ENCODE measurements at places on chromosomes 7 and 10.

DNA sequence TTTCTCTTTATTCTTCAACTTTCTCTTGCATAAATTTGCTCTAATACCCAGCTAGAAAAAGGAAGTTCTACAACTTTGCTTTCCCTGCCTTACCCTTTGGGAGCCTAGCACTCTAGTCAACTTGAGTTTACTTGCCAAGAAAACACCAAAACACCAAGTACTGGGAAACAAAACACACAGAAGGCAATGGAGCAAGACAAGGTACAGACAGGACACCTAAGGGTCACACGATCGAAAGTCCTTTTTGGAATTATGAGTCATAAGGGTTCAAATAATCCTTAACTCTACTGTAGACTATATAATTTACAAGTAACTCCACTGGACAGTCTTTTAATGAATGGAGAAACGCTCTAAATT is 42.6 kb upstream of the ANAPC16 start:
- no peak for DNase-seq

DNA sequence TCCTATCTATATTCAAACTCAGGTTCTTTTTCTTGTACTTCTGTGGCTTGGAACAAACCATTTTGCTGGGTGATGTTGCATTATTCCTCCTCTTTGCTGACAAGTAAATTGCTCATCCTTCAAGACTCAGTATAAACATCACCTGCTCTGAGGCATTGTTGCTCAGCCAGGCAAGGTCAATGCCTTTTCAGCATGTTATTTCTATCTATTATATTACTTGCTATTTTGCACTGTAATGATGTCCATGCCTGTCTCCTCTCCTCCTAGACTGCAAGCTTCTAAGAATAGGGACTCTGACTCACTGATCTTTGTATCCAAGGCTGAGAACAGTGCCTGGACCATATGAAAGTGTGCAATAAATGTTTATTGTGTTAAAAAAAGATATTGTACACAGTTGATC is 293.8 kb downstream of the RNLS start:
- no peak for DNase-seq

- DNase-seq, result no peak
Observed at GRCh38 chr10:110448682-110449418, 48.9 kb upstream of the DUSP5 start.

- DNase-seq, result no peak
Observed at GRCh38 chr10:71218046-71218650, 5.8 kb downstream of the UNC5B start.

GRCh38 chr7:28957751-28958234 is 337 bp downstream of the TRIL start:
- no peak for DNase-seq

DNA sequence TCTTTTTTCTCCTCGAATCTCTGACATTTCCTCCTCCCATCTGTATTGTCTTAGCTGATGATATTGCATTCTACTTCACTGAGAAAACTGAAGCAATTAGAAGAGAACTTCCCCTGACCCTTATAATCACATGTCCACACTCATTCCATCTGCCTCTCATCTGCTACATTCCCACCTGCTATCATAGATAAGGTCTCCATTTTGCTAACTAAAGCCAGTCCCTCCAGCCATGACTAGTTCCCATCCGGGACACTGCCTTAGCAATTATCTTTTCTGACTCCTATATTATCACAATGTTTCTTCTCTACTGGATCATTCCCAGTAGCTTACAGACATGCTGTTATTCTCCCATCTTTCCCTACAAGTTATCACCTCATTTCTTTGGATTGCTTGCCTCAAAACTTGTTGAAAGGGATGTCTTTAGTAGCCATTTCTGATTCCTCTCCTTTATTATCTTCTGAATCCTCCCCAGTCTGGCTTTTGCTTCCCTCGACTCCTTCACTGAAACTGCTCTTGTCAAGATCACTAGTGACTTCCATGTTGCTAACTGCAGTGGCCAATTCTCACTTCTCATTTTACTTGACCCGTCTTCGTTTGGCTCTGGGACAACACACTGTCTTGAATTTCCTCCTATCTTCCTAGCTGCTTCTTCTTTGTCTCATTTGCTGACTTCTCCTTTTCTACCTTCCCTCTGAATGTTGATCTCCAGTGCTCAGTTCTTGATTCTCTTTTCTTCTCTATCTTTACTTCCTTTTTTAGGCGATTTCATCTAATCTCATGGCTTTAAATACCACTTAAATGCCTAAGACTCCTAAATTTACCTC is 35.9 kb downstream of the FZD1 start:
- DNase-seq, result no peak

- no peak for DNase-seq
Observed at GRCh38 chr7:3010161-3010560, 33.5 kb downstream of the CARD11 start.

DNA sequence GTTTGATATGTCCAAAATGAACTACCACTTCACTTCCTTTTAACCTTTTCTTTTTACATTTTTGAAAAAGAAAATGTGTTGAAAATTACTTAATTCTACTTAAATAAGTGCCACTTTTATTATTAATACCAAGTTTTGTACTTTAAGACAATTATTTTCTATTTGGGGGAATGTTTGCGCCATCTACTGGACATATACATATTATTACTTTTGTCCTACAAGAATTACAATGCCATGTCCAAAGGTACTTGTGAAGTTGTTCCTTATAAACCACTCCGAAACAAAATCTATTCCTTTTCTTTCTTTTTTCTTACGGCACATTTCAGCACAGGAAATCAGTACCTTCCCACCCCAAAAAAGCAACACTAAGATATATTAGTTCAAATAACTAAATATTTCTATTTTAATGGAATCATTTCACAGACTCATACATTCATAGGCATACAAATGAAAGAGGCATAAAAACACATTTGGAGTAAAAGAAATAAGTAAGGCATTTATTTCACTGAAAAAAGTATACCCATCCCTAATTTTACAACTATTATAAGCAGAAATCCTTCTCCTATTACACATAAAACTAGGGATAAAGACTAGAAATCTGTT is 169.9 kb downstream of the RNF133 start:
- DNase-seq, result no peak

- DNase-seq, result no peak
Observed at GRCh38 chr10:71436268-71437125, 39.8 kb downstream of the CDH23 start.

GRCh38 chr7:29547421-29547820 is 16.2 kb upstream of the PRR15 start:
- no peak for DNase-seq

DNA sequence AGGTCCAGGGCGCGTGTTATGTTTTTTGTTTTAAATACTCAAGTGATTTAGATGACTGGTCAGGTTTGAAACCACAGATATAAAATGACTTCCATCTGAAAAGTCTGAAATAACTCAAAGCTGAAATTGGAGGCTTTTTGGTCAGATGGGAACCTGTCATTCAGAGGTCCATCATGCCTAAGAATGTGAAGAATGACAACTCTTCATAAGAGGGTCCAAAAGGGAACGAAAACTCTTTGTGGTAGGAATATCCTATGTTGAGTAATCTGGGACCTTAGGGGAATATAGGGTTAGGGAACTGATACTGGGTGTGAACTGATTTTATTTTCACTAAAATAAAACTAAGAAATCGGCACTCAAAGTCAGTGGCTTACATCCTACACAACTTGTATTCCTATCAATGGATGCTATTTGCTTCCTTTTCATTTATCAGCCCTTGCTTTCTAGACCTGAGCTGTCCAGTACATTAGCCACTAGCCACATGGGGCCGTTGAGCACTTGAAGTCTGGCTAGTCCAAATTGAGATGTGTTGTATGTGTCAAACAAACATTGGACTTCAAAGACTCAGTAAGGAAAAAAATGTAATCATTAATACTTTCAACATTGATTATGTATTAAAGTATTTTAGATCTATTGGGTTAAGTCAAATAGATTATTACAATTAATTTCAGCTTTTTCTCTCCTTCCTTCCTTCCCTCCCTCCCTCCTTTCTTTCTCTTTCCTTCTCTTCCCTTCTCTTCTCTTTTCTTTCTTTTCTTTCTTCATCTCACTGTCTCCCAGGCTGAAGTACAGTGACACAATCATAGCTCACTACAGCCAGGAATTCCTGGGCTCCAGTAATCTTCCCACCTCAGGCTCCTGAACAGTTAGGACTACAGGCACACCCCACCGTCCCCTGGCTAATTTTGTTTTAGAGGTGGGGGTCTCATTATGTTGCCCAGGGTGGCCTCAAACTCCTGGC is 56.5 kb upstream of the KDM7A start:
- DNase-seq, result no peak

DNA sequence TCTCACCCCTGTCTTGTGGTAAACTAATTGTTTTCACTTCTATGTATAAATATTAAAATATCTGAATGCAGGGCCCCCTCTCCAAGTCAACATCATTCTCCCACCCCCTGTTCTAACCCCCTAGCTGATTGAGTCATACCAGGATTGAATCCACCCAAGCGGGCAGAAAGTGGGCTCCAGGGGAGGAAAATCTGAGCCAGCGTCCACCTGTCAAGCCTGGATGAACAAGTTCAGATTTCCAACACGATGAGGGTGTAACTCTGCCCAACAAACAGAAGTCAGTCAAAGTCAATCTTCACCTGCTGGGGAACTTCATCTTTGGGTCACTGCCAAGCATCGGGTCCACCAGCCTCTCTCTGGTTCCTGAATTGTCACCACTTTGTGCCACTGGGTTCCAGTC is 162.9 kb upstream of the CELF2 start:
- no peak for DNase-seq

DNA sequence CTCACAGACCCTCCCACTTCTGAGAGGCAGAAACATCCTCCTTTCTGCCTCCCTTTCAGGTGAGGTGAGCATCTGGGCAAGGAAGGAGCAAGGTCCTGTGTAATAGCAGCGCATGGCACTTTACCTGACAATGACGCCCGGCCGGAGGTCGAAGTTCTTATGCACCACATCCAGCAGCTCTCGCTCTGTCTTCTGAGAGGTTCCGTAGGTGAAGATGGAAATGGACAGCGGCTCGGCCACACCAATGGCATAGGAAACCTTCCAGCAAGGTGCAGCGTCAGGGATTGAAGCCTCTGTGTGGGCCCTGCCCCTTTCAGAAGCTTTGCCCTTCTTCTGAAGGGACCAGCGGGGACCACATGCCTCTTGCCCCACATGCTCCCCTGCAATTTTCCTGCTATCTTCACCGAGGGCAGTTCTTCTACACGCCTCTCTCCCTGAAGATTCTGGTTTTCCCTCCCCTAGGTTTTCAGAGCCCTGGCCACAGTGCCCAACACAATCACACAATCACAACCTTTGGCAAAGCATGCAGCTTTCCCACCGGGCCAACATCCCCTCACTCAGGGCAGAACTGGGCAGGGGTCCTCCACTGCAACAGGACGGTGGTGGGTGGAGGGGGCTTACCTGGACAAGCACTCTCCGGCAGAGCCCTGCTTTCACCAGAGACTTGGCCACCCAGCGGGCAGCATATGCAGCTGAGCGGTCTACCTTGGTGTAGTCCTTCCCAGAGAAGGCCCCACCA is 14.9 kb downstream of the MAT1A start:
- no peak for DNase-seq

DNA sequence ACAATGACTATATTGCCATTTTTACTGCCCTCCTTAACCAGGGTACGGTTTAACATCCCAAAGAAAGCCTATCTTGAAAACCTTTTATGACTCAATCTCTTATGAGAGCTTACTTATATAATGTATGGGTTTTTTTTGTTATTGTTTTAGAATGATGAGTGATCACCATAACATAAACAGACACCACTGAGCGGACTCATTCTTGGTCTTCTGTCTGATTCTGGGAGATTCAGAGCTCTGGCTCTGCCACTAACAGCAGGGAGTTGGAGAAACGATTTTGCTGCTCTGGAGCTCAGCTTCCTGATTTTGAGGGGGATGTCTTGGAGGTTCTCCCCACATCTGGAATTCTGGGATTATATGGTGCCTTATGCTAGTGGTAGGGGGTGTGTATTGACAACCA is 244.1 kb downstream of the FRMD4A start:
- no peak for DNase-seq

GRCh38 chr10:112835944-112836451 is 114.0 kb upstream of the TCF7L2 start:
- no peak for DNase-seq

GRCh38 chr10:75049316-75050148 is 61.9 kb upstream of the SAMD8 start:
- DNase-seq, result no peak

- DNase-seq, result no peak
Observed at GRCh38 chr10:103802081-103802480, 53.3 kb downstream of the SH3PXD2A start.

DNA sequence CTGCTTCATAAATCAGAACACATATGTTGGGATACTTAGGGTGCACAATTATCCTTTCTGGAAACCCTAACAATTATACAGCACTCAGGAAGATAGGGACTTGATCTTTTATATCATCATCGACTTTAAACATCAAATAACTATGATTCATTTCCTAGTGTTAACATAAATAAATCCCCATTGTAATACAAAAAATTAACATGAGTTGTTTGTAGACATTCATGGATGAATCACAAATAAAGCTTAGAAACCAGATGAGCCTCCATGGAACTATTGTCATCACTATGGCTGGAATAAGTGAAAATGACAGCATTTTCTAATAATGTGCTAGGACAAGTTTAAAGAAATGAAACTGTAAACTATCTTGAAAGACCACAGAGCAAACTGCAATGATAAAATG is 821.7 kb downstream of the GATA3 start:
- no peak for DNase-seq

Measured in keratinocyte (primary cell).